Natural killer cell (primary cell): ENCODE measurements at places on chromosomes 6 and 20. TPM values are rescaled to one million over a fixed set of nuclear protein-coding genes. Genes with fewer than 3 reads are reported as not detected.

MAS1 gene
- total RNA-seq = not detected

TBXT gene
- total RNA-seq = not detected

PGC gene
- not detected for total RNA-seq

NOX3 gene
- total RNA-seq = not detected

IDH3B gene
- total RNA-seq = 153 TPM

DZANK1 gene
- 3.7 TPM for total RNA-seq

DOP1A gene
- 36.7 TPM for total RNA-seq

MAK gene
- 0.41 TPM for total RNA-seq

CALHM6 gene
- 12.3 TPM for total RNA-seq

BFSP1 gene
- 2.7 TPM for total RNA-seq

ASIP gene
- total RNA-seq = not detected

PHF1 gene
- total RNA-seq = 262 TPM

LCA5 gene
- 0.07 TPM for total RNA-seq

MACROD2 gene
- not detected for total RNA-seq

ADTRP gene
- 1.1 TPM for total RNA-seq

PDE7B gene
- total RNA-seq = 0.14 TPM

CD109 gene
- total RNA-seq = 0.88 TPM

BEND3 gene
- 1.3 TPM for total RNA-seq

NHLRC1 gene
- total RNA-seq = 0.58 TPM

TRIM26 gene
- total RNA-seq = 73.7 TPM

RBPJL gene
- not detected for total RNA-seq

SLC17A1 gene
- 0.27 TPM for total RNA-seq

REM1 gene
- not detected for total RNA-seq

RANBP9 gene
- 57.6 TPM for total RNA-seq

GNMT gene
- 2.8 TPM for total RNA-seq

NTSR1 gene
- not detected for total RNA-seq

SH3BGRL2 gene
- total RNA-seq = 0.68 TPM

TFAP2C gene
- not detected for total RNA-seq

NFATC2 gene
- total RNA-seq = 160 TPM

MICB gene
- 33.5 TPM for total RNA-seq

PRICKLE4 gene
- not detected for total RNA-seq

SPATS1 gene
- total RNA-seq = not detected

HM13 gene
- total RNA-seq = 135 TPM

TTBK1 gene
- not detected for total RNA-seq

CDSN gene
- not detected for total RNA-seq

BPIFB4 gene
- total RNA-seq = not detected

METTL24 gene
- 1.00 TPM for total RNA-seq

ANKRD66 gene
- not detected for total RNA-seq

UST gene
- 10.6 TPM for total RNA-seq

LGSN gene
- not detected for total RNA-seq

OVOL2 gene
- not detected for total RNA-seq

AARS2 gene
- total RNA-seq = 14.1 TPM

SAMD3 gene
- total RNA-seq = 413 TPM

ADGB gene
- not detected for total RNA-seq

GMDS gene
- total RNA-seq = 26.4 TPM

MYL9 gene
- total RNA-seq = 2.7 TPM

FAM217A gene
- total RNA-seq = not detected
